ENCODE measurements at places on chromosomes 13 and 19.
A peak's percentile ranks its signal among the peaks of the same experiment; 100 is the strongest.

- no peak for DNase-seq
Observed at GRCh38 chr19:40177286-40178070, 13.7 kb upstream of the MAP3K10 start.

DNA sequence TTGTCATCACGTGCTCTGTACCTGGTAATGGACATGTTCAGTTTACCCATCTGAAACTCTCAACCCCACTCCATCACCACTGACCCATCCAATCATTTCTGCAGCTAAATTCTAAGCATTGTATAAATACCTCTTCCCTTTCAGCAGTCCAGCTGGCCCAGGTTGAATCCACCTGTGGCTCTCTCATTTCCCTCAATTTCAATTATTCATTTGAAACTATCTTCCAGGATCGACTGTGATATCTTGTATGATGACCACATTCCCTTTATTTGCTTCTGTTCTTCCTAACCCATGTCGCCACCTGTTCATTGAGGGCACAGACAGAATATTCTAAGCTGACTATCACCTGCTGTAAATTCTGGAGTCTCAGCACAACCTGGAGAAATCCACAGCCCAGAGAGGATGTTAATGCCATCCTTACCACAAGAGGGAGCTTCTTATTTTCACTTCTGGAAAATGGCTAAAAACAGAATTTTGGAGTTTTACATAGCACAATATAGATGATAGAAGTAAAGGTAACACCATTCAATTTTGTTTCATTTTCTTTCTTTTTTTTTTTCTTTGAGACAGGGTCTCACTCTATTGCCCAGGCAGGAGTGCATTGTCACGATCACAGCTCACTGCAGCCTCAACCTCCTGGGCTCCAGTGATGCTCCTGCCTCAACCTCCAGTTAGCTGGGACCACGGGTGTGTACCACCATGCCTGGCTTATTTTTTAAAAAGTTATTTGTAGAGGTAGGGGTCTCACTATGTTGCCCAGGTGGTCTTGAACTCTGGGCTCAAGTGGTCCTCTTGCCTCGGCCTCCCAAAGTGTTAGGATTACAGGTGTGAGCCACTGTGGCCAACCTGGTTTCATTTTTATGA lies 38.6 kb downstream of the ZNF823 start:
- peak; percentile 56 for DNase-seq

GRCh38 chr19:15367439-15367838 lies 12.1 kb downstream of the AKAP8 start:
- no peak for DNase-seq

DNA sequence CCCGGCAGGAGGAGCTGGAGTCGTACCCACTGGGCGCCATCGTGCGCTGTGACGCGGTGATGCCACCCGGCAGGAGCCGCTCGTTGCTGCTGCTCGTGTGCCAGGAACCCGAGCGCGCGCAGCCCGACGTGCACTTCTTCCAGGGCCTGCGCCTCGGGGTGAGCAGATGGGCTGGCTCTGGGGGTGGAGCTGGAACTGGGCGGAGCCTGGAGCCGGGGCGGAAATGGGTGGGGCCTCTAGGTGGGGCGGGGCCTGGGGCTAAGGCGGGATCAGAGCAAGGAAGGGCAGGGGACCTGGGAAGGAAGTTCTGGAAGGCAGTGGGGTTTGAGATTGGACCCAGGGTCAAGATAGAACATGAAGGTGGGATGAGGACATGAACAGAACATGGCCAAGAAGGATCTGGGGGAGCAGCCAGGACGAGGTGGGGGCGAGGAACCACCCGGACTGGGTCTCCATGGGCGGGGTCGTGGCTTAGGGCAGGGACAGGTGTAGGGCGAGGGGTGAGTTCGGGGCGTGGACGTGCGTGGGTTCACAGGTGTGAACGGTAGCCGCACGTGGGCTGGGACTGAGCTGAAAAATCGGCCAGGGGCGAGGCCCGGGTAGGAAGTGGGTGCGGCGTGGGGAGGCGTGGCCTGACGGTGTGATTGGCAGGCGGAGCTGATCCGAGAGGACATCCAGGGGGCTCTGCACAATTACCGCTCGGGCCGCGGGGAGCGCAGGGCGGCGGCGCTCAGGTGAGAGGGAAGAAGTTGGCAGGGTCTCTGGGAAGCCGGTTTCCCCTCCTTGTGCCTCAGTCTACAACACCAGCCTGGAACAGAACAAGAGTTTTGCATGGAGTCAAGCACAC lies 4.7 kb downstream of the EPS8L1 start:
- peak; percentile 98 for DNase-seq

DNA sequence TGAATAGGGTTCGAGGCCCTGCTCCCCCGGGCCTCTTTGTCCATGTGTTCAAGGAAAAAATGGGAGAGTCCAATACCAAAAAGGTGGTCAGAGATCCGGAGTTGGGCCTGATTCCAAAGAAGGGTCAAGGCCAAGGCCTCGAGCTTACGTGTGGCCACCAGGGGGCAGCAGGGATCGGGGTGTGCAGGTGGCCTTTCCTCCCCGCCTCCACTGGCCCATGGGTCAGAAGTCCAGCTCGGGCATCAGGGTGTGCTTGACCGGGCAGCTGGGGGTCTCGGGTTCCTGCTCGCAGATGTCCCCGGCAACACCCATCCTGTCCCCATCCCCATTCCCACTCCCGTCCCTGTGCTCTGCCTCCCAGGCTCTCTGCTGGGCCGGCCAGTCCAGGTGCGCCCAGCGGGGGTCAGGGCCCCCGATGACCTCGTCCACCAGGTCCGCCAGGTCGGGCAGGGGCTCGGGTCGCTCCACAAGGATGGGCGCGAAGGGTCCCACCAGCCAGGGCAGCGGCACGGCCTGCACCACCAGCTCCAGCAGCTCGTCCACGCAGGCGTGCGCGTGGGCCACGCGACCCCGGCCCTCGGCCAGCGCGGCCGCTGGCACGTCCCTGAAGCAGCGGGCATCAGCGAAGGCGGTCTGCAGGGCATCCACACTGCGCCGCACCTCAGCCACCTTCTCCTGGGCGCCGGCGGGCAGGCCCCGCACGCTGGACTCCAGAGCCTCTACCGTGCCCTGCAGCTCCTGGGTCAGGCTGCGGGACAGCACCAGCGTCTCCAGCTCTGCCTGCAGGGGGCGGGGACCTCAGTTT lies 5.2 kb upstream of the PLIN4 start:
- peak; percentile 88 for DNase-seq

GRCh38 chr13:21326155-21327031 lies 132.7 kb downstream of the ZDHHC20 start:
- DNase-seq, result peak; percentile 85

DNA sequence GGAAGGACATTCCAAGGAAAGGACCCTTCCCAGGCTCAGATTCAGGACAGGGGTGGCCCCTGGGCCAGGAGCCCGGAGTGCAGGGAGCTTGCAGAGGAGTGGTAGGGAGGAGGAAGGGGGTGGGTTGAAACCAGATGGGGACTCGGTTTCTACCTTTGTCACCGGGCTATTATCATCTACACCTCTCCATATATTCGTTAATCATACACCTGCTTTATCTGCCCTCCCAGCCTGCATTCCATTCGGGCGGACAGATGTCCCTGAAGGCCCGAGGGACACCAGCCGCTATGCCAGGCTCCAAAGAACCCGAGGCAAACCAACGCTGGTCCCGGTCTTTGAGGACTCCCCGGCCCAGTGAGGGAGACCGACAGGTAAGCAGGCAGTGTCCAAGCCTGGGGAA lies 15.5 kb upstream of the MYH14 start:
- no peak for DNase-seq

All from endodermal cell (in vitro differentiated cells).